ENCODE measurements at places on chromosomes 5 and 9.

DNA sequence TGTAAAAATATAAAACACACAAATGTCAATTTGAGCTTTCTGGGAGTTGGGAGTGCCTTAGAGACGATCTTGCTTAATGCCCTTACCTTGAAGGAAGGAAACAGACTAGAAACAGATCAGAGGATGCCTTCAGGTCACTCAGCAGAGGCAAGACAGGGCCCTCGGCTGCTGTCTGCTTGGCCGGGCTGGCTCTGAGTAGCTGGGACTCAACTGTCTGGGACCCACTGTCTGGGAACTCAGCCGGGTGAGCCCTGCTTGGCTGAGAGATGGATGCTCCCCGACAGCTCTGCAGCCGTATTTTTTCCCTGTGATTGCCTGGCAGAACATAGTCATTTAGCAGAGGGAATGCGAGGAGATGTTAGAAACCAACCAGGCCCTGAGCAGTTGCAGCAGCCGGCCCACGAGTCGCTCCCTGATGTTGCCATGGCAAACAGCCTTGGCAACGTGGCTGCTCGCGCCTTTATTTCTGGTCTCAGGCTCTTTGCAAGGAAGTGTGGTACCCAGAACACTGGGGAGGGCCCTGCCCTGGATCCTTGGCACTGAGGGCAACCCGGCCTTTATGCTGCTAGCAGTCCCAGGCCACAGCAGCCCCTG lies 10.9 kb downstream of the PPARGC1B start:
- no peak for DNase-seq

DNA sequence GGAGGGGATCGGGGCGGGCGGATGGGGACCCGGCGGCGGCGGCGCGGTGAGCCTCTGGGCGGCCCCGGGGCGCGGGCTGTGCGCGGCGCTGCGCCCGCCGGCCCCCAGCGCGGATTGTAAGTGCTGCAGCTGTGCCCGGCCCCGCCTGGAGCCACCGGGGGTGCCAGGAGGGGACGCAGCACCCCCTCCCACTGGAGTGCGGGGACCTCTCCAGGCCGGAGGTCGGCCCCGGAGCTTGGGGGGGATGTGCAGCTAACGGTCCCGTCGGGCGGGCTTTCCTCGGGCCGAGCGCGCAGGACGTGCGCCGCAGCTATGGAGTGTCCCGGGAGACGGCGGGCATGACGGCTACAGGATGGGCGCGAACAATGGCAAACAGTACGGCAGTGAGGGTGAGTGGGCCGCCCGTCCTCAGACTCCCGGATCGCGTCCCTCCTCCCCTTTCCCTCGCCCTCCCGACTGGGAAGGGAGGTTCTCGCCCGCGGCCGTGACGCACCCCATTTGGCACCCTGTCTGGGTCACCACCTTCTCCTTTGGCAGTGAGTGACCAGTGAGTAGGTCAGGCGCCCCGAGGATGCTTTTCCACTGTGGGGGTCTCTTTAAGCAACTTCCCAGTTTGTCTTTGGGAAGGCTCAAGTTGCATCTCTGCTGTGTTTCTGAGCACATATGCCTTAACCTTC lies 483 bp downstream of the FBXL7 start:
- DNase-seq = no peak

DNA sequence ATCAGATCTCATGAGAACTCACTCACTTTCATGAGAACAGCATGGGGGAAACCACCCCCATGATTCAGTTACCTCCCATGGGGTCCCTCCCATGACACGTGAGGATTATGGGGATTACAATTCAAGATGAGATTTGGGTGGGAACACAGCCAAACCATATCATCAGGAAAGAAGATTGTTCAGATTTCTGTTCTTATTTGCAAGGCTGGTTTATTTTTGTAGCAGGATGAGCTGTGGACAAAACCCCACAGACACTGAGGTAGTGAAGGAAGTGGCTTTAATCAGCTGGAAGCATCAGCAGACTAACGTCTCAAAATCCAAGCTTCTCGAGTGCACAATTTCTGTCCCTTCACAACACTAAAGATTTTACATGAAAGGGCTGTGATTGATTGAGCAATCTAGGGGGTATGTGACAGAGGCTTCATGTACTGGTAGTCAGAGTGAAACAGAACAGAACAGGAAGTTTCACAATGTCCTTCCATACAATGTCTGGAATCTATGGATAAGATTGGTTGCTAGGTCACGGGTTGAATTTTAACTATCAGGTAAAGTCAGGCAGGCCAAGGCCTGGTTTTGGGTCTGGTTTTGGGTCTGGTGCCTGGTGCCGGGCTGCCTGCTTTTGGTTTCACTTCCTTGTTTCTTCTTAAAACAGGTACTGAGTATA lies 91.3 kb upstream of the ZNF366 start:
- peak; percentile 39 for DNase-seq

DNA sequence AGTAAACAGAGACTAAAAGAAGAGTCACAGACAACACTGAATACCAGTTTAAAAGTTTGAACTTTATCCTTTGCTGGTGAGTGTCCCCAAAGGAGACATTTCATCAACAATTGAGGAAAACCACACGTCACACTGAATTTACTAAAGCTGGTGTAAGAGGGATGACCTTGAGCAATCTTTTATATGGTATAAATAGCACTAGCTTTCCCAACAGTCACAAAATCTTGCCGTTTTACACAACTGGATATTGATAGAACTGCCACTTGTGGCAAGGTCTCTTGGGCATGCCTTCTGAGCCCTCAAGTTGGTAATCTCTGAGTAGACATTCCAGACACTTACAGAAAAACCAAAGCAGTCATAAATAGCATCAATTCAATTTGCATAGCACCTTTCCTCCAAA lies 311.5 kb upstream of the TARS1 start:
- DNase-seq = no peak

DNA sequence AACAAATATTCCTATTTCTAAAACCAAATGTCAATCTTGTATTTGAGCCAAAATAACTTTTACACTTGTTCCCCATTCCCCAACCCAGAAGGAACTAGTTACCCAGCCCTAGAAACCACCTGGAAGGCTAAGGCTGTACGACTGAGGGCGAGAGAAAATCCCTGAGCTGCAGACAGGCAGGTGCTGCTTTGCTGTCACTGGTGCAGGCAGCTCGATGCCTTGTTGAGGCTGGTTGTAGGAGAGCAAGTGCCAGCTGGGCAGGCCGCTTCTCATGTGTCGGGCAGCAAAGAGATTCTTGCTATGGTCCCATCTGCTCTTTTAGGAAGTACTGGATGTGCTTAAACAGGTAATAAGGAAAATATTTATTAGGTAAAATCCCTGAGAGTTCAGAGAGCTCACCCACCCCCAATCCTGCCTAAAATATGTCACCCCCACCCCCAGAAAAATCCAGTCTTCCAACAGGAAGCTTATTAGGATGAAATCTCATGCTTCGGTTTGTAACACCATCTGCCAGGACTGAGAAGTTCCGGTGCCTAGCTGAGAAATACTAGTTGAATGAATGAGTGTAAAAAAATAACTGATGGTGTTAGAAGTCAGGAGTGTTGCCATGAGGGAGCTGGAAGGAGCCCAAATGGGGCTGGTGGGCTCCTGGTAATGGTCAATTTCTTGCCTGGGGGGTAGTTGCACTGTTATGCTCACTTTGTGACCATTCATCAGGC lies 91.1 kb upstream of the DMRT1 start:
- no peak for DNase-seq

DNA sequence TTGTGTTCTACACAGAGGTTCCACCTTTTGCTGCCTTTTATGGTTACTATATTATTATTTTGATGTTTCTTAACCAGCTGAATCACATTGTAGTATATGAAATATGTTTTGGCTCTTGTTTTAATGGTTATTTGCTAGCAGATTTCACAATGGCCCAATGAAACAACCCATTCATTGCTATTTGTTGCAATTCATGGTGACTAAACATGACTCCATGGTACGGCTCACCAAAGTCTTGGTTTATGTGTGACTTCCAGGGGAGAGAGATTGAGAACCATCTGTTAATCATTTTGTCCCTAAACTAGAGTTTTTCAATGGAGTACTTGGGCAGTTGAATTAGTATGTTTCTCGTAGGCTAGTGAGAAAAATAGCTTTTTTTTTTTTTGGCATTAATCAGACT lies 108.4 kb downstream of the GHR start:
- no peak for DNase-seq

DNA sequence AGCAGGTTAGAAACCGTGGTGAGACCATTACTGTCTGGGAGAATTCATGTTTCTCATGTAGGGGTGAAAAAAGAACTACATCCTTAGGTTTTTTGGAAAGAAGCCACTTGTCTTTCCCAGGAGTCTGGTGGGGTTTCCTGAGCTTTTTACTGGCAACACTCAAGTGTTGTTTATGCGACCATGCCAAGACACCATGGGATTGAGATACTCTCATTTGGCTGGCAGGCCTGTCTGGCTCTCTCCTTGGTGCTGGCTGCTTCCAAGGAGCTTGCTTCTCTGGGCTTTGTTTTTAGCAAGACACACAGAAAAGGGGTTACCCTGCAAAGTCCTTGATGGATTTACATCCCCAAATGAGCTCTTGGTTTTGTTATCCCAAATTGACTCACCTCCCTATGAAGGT lies 80.9 kb upstream of the ISL1 start:
- DNase-seq = no peak

- no peak for DNase-seq
These were observed 77.8 kb downstream of the HRH2 start for GRCh38 chr5:175735701-175736100.

DNA sequence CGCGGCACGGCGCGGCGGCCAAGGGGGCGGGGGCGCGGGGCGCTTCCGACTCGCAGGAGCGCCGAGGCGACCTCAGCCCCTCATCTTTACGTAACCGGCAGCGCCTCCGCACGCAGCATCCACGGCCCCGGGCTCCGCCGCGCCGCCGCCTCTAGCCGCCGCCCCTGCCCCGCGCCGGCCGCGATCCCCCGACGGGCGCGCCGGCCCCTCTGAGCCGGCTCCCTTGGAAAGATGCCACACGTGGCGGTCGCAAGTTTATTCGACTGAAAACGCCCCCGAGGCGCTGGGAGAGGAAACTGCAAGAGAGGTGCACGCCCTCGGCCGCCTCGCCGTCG lies 1.0 kb downstream of the KLF9 start:
- no peak for DNase-seq

DNA sequence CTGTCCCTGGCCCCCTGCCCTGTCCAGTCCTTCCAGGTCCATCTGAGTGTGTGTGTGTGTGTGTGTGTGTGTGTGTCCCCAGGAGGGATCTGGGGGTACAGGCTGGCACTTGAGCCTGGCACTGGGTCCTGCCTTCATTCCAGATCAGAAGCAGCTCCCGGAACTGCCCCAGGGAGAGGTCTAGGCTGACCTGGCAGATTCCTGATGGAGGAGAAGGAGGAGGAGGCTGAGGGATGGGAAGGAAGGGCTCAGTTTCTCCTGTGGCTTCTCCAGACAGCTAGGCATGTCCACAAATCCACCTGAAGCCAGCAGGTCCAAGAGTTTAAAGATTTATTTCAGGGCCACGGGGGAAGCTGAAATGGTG lies 328 bp downstream of the NDST1 start:
- DNase-seq = no peak

DNA sequence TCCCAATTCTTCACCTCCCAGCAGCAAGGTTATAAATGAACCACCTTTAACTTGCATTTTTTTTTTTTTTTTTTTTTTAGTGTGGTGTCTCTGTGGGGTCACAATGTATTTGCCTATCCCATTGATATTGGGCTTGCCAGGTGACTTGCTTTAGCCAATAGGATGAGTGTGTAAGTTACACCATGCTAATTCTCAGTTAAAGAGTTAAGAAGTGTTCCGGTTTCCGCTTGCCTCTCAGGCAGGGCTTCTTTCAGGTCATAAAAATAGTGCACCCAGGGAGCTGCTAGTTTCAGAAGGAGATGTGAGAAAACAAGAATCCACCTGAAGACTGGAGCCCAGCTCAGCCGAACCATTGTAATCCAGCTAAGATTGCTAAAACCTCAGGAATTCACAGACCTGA lies 84.2 kb upstream of the PTPRD start:
- no peak for DNase-seq

GRCh38 chr5:122264610-122265009 lies 47.4 kb upstream of the SNCAIP start:
- DNase-seq = no peak

DNA sequence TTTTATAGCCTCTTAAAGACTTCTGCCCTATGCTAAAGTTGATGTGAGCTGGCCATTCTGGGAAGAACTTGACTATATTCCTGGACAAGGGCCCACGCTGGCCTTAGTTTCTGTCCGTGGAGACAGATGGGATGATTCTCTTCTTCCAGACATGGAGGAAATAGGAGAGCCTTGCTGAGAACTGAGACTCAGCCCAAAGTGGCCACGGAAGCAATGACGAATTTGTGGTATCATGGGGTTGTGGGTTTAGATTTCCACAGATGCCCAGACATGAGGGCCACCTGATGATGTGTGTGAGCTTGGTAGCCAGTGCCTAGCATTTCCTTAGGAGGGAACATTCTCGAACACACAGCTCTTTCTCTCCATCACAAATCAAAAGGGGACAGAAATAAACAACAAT lies 309.1 kb downstream of the NSG2 start:
- no peak for DNase-seq

GRCh38 chr5:159301466-159301865 lies 28.8 kb downstream of the IL12B start:
- DNase-seq = no peak

DNA sequence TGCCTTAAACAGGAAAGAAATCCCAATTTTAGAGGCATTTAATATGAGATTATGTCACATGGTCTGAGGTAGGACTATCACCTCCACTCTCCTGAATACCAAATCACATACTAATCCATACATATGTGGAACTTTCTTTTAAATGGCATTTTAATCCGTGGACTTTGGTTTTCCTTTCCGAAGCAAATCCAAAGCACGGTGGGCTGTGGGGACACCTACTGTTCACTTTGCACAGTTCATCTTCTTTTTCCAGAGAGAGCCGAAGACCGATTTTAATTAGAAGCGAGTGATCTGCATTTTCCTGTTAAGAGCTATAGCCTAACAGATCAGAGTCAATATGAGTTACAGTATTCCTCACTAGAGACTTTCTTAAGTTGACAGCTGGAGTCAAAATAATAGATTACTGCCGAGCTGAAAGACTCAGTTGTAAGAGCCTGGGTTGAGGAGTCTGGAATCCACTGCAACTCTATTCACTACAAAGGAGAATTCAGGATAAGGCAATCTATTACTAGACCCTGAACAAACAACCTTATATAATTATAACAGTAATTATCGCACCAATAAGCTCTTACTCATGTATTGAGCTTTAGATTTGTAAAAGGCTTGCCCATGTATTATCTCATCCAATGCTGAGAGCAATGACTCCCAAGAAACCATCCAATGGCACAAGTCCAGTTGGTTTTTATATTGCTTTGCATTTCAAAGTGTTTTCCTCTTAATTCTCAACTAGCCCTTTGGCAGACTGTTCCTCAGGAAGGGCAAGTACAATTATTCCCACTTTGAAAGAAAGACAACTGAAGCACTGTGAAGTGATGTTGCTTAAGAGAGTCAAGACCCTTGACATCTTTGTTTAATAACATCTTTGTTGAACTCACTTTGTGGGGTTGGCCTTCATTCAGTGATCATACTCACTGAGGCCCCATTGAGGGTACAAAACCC lies 144.7 kb downstream of the TRPM6 start:
- DNase-seq = peak; percentile 21

- DNase-seq = no peak
These were observed 173.4 kb downstream of the EPB41L4A start for GRCh38 chr5:112245656-112246055.

Data from fibroblast of the conjunctiva (primary cell).